ENCODE measurements at places on chromosomes 16 and 17.

DNA sequence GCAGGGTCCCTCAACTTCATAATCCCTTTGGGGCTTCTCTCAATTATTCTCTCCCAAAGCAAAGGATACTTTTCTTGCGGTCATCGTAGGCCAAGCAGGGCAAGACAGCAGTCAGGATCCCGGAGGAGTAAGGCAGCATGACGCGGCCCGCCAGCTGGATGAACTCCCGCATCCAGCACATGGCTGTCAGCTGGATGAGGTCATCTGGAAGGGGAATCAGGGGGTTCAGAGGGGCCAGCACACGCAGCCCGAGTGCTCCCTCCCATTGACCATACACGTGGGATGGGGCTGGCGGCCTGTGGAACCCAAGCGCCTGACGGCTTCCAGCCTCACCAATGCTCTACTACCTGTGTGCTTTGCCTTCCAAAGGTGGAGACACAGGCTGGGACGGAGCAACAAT lies 19.2 kb downstream of the VAC14 start:
- DNase-seq: no peak

- no peak for DNase-seq
These were observed at the start of gene KRTAP4-16 for GRCh38 chr17:41101586-41102259. Gene KRTAP4-16 (minus strand): TSS chr17:41102209. CDS start chr17:41102209, 0 bp downstream.

- no peak for DNase-seq
These were observed 19.5 kb upstream of the SPN start for GRCh38 chr16:29643596-29643995.

DNA sequence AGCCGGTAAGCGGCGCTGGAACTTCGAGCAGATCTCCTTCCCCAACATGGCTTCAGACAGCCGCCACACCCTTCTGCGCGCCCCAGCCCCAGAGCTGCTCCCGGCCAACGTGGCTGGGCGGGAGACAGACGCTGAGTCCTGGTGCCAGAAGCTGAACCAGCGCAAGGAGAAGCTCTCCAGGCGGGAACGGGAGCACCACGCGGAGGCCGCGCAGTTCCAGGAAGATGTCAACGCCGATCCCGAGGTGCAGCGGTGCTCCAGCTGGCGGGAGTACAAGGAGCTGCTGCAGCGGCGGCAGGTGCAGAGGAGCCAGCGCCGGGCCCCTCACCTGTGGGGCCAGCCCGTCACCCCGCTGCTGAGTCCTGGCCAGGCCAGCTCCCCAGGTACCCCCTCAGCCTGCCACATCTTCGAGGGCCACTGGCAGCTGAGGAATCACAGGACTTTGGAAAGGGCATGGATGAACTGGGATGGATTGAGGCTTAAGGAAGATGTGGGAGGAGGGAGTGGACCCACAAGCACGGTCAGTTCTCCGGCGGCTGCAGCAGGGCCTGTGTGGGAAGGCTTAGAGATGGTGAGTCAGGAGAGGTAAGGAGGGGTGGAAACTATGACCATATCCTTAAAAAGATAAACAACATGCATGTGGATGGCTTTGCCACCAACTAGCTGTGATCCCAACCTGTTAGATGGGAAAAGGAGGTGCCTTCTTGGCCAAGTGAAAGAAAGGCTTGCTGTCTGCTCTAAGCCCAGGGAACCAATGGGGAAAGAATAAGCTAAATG lies 3.4 kb upstream of the LLGL2 start:
- DNase-seq: no peak

- no peak for DNase-seq
These were observed 126.2 kb downstream of the CPPED1 start for GRCh38 chr16:12677502-12677901.

- DNase-seq: no peak
These were observed 61.0 kb downstream of the CFDP1 start for GRCh38 chr16:75372236-75372856.

DNA sequence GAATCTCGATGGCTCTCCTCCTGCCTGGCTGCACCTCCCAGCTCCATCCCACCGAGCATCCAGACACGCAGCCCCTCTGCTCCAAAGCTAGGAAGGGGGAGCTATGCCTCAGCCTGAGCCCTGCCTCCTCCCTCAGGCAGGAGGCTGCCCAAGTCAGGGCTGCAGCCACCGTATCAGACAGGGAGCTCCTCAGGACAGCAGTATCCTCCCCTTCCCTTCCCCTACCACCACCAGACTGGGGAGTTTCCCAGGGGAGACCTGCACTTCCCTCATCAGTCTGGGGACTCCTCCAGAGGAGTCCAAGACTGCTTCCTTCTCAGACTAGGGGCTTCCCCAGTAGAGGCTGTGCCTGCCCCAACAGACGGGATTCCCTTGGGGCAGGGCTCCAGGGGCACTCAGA lies 17.5 kb downstream of the TMEM132E start:
- no peak for DNase-seq

GRCh38 chr17:14297161-14297851 lies 3.6 kb upstream of the HS3ST3B1 start:
- no peak for DNase-seq

GRCh38 chr17:44708401-44709263 lies at the start of gene DBF4B:
Gene DBF4B (plus strand): TSS chr17:44708665. CDS start chr17:44708821, 156 bp downstream.
- peak; percentile 89 for DNase-seq

GRCh38 chr16:17519101-17519955 lies 48.6 kb upstream of the XYLT1 start:
- DNase-seq: no peak

- DNase-seq: no peak
These were observed at the start of gene RPRML for GRCh38 chr17:46979147-46979863. Gene RPRML (minus strand): TSS chr17:46979253. CDS start chr17:46979007, 246 bp downstream.

- no peak for DNase-seq
These were observed 36.4 kb downstream of the EFCAB5 start for GRCh38 chr17:29977836-29978235.

GRCh38 chr17:66949501-66949900 lies 15.0 kb upstream of the CACNG4 start:
- no peak for DNase-seq

GRCh38 chr17:64747938-64748540 lies 85.9 kb upstream of the SMURF2 start:
- DNase-seq: no peak

GRCh38 chr17:74466111-74466827 lies at the start of gene CD300A:
Gene CD300A (plus strand): TSS chr17:74466634. CDS start chr17:74466704, 70 bp downstream.
- DNase-seq: peak; percentile 89

DNA sequence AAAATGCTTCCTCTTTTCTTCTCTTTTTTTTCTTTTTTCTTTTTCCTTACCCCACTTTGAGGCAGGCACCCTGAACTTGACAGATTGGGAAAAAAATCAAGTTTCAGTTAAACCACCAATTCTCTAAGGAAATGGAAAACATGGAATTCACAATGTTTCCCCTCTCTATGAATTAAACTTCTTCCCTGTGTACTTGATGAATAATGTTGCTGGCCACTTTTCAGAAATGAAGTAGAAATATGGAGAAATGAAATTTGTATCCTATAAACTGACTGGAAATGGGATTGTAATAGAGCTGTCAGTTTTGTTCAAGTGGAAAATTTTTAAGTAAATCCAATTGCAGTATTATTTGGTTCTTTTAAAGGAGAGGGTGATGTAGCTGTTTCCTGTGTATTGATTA lies 129.8 kb downstream of the CLEC16A start:
- no peak for DNase-seq

- DNase-seq: no peak
These were observed 829 bp downstream of the PITPNM3 start for GRCh38 chr17:6555331-6556120.

- peak; percentile 84 for DNase-seq
These were observed 45.0 kb upstream of the SMURF2 start for GRCh38 chr17:64707050-64707591.

DNA sequence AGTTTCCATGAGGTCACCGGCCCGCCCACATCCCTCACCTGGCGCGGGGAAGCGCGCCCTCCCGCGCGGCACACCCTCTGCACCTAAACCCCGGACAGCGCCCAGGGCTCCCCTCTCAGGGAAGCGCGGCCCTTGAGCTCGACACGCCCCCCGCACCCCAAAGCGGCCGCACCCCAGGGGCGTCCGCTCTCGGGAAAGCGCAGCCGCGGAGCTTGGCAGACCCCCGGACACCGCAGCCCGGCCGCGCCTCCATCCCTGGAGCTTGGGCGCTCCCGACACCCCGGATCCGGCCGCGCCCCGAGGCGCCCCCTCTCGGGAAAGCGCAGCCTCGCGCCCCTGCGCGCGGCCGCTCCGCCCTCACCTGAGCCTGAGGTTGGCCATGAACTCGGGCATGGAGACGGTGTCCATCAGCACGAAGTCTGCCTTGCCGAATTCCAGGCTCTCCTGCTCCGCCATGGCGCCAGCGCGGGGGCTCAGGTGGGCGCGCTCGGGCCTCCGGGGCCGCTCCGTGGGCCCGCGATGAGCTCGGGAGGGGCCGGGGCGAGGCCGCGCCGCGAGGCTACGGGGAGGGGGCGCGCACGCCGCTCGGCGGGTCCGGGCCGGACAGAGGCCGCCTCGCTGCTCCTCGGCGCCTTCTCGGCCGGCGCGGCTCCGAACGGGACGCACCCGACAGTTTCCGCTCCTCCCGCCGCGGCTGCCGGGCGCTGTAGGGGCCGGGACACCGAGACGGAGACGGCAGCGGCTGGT lies at the start of gene MYO1D:
TSS of gene MYO1D (minus strand) at position 708 of the 747 bp plus-strand sequence. CDS start at position 456, 252 bp downstream.
- DNase-seq: peak; percentile 7

GRCh38 chr17:58531661-58532554 lies 17.5 kb upstream of the MTMR4 start:
- DNase-seq: no peak

DNA sequence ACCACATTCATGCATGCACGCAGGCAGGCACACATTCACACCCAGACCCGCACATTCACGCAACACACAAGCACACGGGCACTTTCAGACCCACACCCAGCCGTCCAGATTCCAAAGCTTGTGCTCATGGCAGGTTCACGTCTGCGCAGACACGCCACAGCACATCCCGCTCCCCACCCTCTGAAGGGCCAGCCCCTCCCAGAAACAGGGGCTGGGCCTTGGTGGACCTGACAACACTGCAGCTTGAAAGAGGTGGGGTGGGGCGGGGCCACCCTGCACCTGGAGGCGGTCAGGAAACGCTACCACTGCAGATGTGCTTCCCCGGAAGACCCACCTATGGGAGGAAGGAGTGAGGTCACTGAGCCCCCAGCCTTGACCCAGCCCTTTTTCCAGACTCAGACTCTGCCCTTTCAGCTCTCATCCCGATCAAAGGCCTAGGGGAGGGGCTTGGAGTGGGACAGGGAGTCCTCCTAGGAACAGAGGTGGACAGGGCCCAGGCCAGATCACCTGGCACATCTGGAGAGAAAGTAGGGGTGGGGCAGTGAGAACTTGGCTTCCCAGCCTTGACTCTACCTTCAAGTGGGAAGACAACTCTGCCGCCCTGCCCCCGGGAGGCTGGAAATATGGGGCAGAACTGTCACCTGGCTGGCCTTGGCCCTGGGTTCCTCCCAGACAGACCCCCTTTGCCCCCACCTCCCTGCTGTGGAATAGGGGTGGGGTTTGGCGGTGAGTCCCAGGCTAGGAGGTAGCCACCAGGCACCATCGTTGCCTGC lies 11.0 kb downstream of the P3H4 start:
- DNase-seq: no peak

GRCh38 chr16:16048904-16049582 lies 99.6 kb downstream of the ABCC1 start:
- DNase-seq: no peak

GRCh38 chr17:80126449-80126715 lies 20.5 kb downstream of the EIF4A3 start:
- no peak for DNase-seq

- DNase-seq: no peak
These were observed 12.2 kb upstream of the BEAN1 start for GRCh38 chr16:66414891-66415290.

DNA sequence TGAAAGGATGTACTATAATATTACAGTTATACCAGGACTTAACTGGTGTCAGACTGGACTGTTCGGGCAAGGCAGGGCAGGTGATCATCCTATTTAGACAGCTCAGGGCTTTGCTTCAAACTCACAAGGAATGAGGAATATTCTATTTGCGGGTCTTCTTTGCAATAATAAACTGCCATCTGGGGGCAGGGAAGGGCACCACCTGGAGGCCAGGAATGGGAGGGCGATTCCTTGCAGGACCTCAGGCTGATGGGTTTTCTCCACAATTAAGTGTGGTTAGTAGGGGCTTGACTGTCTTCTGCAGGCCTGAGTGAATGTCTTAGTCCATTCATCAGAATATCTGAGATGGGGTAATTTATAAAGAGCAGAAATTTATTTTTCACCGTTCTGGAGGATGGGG lies 424.1 kb downstream of the CA10 start:
- DNase-seq: peak; percentile 3

GRCh38 chr16:79434771-79435170 lies 165.8 kb downstream of the MAF start:
- DNase-seq: no peak

- DNase-seq: no peak
These were observed 192.2 kb upstream of the HS3ST3A1 start for GRCh38 chr17:13793951-13794350.

DNA sequence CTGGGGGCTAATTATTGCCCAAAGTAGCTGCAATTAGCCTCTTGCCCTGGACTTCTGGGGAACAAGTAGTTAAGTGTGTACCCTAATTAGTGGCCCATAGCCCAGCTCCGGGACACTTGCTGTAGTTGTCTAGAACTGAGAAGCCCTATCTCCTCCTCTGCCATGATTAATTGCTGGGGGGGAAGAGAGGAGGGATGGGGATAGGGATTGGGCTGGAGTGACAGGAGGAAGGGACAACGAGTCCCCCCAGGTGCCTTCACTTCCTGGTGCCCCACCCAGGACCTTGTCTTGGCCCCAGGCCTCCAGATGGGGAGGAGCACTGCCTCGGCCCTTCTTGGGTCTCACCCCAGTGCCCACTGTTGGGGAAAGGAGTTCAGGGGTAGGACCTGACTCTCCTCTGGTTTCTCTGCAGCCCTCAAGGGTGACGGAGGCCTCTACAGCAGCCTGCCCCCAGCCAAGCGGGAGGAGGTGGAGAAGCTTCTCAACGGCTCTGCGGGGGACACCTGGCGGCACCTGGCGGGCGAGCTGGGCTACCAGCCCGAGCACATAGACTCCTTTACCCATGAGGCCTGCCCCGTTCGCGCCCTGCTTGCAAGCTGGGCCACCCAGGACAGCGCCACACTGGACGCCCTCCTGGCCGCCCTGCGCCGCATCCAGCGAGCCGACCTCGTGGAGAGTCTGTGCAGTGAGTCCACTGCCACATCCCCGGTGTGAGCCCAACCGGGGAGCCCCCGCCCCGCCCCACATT lies 17.4 kb downstream of the NGFR start:
- no peak for DNase-seq

- DNase-seq: no peak
These were observed 481.9 kb upstream of the ERCC4 start for GRCh38 chr16:13438064-13438463.

DNA sequence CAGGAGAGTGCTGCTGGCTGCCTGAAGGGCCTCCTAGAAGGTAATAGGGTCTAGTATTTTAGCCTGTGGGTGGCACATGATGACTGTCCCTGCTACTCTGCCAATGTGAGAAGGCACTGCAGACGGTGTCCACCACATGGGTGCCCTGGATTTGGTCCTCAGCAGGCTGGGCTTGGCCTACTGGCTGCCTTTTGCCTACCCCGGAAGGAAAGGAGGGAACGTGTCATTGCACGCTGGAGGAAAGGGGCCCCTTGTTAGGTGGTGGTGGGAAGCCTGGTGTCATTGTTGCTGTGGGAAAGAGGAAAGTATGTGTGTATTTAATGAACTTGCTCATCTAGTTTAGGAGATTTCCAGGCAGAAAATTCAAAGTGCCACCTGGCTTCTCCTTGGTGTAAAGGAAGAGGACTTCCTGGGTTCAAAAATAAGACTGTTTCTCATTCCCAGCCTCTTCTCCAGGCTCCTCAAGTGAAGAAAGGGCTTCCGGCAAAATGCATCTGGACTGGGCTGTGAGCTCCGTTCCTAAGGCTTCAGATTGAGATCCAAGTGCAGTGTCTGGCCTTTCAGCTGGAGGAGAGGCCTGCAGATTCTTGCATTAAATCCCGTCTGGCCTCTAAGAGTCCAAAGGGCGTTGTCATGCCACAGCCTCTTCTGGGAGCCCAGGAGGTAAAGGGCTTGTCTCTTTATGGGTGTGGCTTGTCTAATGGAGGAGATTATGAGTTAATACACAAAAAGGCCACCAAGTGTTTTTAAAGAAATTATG lies 55.1 kb downstream of the RPTOR start:
- DNase-seq: no peak

Data from AML-193 (cell line).